ENCODE measurements at places on chromosomes 5 and 9.
A peak's percentile ranks its signal among the peaks of the same experiment; 100 is the strongest.

DNA sequence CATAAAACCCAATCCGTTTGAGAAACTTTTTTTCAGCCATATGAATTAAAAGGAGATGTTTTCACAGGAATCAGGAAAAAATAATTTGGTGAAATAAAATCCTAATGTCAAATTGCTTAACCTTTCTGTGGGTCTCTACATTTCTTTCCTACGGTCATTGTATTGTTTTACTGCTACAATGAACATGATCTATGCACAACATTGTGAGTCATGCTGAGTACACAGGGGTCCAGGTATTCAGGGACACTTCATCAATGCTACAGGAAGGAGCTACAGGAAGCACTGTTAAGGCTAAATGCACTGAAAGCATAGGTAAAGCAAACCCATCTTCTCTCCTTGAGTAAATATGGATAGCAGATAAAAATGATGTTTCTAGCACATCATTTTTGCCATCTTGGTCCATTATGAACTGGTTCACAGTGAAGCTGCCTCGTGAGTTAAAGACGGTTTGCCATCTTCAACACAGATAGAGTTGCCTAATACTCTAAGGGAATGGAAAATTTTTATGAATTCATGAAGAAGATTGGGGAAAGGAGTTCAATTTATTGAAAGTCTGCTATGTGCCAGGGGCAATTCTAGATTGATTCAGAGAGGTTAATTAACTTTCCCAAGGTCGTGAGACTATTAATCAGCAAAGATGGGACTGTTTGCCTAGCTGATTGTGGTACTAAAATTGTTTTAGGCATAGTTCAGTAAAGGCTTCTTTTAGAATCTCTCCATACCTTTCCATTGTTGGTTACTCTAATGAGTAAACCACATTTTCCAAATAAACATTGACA is 85.5 kb downstream of the DIRAS2 start:
- no peak for DNase-seq

DNA sequence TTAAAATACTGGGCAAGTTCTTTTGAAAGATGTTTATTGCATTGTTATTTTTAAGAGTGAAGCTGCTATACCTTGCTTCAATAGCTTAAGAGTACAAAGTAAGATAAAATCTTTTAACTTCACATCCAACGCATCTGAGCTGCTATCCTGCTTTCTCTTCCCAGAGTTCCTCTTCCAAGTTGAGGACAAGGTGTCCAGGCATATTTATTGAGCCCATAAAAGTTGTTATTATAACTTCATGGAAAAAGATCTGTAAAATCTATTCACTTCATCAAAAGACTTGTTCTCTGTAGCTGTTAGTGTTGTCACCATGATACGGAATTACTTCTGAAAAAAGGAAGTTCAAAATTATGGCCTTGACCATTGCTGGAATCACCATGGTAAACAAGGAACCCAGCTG is 306.2 kb upstream of the ELAVL2 start:
- DNase-seq, result no peak

- peak; percentile 10 for DNase-seq
Measured at GRCh38 chr5:127705120-127705892, 2.1 kb downstream of the CCDC192 start.

GRCh38 chr5:108743319-108743718 is 4.4 kb upstream of the FER start:
- no peak for DNase-seq

DNA sequence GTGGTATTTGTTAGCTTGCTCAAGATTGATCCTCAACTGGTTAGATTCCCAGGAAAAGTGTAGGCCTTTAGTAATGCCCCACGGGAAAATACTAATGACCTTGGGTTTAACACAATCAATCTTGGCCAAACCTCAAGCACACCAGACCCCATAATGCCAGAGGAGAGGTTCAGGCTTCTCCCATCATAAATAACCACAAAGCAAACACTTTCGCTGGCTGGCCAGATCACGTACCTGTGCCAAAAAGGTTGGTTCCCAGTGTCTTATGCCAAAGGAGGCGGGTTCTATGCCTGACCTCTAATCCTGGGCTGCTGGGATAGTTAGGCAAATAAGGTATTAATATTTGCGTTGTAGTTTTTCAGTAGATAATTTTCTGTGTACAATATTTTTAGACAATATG is 379.2 kb upstream of the CDH18 start:
- DNase-seq, result no peak

GRCh38 chr9:83520292-83520691 is 17.9 kb downstream of the FRMD3 start:
- DNase-seq, result no peak

GRCh38 chr5:139967353-139967752 is 75.7 kb downstream of the NRG2 start:
- no peak for DNase-seq

- DNase-seq, result no peak
Measured at GRCh38 chr5:108255468-108255867, 126.4 kb downstream of the FBXL17 start.

GRCh38 chr5:158884827-158885518 is 214.7 kb downstream of the EBF1 start:
- no peak for DNase-seq

DNA sequence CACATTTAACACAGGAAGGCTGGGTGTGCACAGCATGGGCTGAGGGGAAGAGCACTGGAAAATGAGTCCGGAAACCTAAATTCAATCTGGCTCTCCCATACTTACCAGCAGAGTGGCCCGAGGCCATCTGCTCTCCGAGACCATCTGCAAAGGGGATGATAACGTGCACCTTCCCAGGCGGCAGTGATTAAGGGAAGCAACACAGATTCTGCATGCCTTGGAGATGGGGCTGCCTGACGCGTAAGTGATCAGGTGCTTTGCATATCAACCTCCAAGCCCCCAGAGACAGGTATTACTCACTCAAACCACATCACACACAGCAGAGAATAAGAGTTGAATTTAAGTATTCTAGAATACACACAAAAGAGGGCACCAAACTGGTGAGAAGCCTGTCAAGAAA is 9.1 kb downstream of the EPB41L4B start:
- DNase-seq, result no peak

DNA sequence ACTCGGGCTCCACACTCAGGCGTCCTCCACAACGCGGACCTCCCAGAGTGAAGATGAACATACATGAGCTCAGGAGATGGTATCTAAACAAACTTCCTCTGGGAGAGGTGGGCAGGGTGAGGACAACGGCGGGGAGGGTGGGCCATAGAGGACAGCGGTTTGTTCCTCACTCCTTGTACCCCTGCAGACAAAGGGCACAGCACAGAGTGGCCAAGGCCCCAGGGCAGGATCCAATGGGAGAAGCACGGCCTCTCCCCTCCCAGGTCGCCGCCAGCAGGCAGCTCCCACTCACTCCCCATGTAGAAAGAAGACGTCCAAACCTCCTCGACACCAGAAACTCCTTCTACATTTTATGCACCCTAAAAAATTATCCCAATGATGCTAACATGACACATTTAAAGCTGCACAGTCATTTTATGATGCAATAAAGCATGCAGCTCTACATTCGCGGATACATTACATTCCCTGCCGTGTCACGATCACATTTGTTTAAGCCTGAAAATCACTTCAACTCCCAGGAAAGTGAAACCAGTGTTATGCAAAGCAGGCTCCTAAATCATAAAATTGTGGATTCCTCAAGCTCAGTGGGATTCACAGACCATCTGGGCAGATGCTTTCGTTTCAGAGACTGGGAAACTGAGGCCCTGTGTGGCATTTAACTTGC is 87.5 kb upstream of the SARDH start:
- DNase-seq, result no peak

DNA sequence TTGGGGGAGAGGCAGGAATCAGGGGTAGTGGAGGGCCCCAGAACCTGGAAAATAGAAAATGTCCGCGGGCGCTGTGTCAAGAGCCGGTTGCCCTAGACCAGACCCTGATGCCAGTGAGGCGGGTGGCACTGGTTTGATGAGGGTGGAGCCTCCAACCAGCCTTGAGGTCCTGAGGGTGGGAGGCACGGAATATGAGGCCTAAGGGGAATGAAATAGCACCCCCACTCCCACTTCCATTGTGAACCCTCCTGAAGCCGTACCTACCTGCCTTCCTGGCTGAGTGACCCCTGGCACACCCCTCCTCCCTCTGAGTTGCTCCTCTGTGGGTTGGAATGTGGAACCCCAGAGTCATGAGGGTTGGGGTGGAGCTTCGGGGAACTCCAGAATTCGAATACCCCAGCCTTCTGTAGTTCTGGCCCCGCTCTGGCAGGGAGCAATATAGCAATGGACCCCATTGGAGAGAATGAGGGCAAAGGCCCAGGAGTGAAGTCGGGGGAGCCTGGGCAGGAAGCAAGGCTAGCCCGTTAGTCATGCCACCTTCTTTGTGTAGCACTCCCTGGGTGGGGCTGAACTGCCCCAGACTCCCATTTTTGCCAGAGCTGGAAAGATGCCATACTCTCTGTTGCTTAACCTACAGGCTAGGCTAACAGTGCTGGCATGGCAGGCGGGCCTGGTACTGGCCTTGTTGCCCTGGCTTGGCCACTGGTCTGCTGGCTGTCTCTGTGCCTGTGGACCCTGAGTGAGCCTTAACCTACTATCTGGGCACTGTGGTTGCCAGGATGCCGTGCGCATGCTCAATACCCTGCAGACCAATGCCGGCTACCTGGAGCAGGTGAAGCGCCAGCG is 1.0 kb downstream of the FPGS start:
- DNase-seq, result no peak

GRCh38 chr9:89804766-89805531 is 200.1 kb downstream of the GADD45G start:
- DNase-seq, result no peak

GRCh38 chr5:139403418-139403786 is 487 bp downstream of the SPATA24 start:
- no peak for DNase-seq

DNA sequence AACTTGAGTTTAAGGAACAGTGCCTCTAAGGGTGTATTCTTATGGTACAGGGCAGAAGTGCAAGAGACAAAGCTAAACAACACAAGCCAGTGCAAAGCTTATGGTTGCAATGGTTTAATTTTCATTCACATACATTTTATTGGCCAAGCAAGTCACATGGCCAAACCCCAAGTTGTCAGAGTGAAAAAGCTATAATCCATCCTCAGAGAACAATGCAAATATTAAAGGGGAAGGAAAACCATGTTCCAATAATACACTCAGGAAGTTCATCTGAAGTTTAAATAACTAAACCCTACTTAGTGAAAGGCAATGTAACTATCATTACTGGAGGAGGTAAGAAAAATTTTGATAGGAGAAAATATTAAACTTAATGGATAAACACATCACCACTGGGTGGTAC is 26.6 kb upstream of the TLR4 start:
- no peak for DNase-seq

- DNase-seq, result no peak
Measured at GRCh38 chr5:91486638-91487037, 103.5 kb upstream of the ARRDC3 start.

- DNase-seq, result no peak
Measured at GRCh38 chr9:120928015-120928482, 1.5 kb upstream of the TRAF1 start.

DNA sequence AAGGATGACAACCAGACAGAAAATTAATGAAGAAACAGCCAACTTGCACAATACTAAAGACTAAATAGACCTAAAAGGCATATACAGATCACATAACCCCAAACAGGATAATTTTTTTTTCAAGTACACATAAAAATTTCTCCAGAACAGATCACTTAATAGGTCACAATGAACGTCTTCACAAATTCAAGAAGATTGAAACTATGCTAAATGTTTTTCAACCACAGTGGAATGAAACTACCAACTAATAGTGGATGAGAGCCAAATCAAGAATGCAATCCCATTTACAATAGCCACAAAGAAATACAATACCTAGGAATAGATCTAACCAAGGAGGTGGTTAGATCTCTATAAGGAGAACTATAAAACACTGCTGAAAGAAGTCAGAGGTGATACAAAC is 145.8 kb downstream of the TMEM232 start:
- DNase-seq, result no peak

DNA sequence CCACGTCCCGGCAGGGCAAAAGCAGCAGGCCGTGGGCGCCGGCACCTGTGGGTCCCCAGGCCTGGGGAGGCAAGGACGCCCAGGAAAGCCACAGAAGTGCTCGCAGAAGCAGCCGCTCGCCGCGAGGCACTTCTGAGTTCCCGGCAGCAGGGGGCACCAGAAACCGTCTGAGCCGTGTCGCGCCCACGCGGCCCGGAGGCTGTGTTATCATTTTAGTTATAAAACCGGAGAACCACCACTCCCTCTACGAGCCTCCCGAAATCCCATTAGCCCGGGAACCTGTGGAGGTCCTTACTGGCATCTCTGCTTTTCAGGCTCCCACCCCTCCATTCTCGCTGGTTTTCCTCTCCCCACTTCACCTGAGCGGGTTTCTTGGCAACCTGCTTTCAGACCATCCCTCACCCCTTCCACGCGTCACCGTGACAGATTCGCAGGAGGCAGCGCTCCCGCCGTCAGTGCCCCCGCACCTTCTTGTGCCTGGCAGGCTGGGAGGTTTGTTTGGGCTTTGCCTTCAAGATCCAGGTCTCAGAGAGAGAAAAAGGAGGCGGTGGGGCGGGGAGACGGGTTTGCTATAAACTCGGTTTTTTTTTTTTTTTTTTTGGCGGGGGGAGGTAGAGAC is 2.3 kb downstream of the GDNF start:
- DNase-seq, result peak; percentile 83

GRCh38 chr5:16406630-16407029 is 59.0 kb downstream of the ZNF622 start:
- DNase-seq, result no peak

GRCh38 chr5:44952376-44952775 is 143.6 kb downstream of the MRPS30 start:
- no peak for DNase-seq

DNA sequence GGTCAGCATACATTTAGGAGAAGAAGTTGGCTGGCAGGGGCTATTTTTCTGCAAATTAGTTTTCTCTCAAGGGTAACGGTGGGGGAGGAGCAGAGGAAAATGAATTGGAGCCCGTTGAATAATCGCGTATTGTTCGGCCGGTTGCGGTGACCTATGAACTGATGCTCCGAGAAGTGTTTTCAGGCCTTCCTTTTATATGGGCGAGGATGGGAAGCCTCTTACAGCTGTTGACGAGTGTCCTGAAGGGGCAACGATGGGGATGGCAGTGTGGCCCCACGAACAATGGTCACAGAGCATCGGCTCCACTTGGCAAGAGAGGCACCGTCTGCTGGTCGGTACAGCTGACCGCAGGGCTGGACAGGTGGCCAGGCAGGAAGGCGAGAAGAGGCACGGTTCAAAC is 400.7 kb downstream of the ZSWIM6 start:
- no peak for DNase-seq

DNA sequence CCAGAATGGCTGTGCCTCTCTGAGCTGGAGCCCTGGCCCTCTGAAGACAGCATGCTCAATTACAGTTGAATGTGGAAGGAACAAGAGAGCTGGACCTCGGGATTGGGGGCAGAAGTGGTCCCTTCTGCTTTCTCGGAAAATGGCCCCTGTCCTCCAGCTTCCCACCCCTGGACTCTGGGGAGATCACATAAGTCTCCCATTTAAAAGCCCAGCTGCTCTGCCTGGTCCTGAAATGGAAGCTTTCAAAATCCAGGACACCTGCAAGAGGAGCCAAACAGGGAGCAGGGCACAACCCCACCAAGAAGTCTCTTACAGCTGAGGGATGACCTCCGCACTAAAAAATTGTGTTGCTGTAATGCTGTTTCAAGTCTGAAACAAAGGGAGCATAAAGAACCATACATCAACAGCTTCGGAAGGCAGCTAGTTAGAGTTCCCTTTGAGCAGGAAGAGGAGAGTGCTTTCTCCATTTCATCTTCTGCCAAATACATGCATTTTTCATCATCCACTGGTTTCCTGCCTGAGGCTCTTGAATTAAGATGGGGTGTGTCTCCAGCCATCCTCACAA is 48.2 kb downstream of the TGFBI start:
- DNase-seq, result no peak

GRCh38 chr5:101018299-101018698 is 115.2 kb upstream of the ST8SIA4 start:
- no peak for DNase-seq
